ENCODE measurements at places on chromosomes 11 and 22.

DNA sequence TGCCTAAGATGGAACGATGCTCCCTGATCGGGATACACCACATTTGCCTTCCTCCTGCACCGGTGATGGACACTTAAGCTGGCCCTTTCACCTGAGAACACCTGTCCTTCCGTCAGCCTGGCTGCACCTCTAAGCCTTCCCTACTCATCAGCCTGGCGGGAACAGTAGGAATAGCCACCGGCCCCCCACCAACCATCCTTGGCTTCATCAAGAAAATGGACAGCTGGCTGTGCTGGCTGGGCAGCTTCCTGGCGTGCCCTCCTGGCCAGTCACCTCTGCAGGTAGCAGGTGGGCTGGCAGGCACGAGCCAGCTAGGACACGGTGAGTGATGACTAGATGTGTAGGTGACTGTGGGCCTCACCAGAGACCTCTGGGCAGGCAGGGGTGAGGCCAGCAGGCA is 142.8 kb downstream of the CTTN start:
- DNase-seq = no peak

GRCh38 chr11:67119585-67120391 is 725 bp downstream of the KDM2A start:
- no peak for DNase-seq

DNA sequence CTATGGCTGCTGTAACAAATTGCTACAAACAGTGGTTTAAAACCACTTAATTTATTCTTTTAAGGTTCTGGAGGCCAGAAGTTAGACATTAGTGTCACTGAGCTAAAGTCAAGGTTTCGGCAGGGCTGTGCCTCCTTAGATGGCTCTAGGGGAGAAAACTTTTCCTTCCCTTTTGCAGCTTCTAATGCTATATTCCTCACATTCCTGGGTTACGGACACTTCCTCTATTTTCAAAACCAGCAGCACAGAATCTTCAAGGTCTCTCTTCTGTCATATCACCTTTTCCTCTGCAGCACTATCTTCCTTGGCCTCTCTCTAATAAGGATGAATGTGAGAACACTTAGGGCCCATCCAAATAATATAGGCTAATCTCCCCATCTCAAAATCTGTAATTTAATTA is 87.0 kb downstream of the C11orf87 start:
- no peak for DNase-seq

DNA sequence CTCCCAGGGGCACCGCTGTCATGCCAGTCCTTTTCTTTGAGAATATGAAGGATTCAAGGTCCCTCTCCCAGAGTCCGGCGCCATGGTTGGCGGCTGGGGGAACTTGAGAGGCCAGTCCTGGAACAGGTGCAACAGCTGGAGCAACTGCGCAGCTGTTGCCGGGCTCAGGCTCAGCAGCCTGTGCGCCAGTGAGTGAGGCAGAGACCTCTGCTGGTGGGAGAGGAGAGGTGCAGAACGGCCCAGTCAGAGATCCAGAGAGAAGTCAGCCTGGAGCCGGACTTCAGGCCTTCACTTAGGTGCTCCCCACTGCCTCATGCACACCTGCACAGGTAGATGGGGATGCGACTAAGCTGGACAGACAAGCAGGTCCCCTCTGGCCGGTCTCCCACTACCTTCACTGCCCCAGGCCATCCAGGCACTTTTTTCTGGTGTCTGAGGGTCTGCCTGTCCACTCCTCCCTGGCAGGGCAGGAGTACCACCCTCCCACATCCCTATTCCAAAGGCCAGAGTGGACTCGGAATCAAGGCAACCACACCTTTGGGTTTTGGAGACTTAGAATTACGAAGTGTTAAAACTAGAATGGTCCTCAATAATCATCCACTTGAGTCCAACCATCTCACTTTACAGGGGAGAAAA is 4.6 kb downstream of the CHRDL2 start:
- DNase-seq = peak; percentile 42

- no peak for DNase-seq
Observed at GRCh38 chr22:49489821-49490220, 337.9 kb downstream of the BRD1 start.

DNA sequence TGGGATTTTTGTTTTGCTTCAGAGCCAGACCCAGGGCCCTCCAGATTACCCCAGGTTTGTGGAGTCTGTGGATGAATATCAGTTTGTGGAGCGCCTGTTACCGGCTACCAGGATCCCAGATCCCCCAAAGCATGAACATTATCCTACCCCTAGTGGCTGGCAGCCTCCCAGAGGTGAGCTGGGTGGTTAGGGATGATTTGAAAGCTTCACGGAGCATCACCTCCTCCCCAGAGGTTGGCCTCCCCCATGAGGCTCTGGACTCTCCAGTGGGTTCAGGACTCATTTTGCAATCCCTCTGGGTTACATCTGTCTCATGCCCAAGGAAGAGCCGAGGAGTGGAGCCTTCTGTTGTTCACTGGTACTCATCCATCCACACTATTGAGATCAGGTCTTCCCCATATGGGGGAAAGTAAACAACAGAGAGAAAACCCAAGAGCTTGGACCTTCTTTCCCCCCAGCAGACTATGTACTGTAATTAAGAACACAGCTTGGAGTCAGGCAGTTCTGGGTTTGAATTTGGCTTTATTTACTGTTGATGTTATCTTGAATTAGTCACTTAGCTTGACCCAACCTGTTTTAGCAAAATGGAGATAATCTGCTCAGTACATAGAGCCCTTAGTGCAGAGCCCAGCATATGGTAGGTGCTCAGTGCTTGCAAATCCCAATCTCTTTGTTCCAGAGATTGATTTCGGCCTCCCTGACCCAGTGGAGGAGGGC is 2.5 kb downstream of the MRPL49 start:
- DNase-seq = no peak

DNA sequence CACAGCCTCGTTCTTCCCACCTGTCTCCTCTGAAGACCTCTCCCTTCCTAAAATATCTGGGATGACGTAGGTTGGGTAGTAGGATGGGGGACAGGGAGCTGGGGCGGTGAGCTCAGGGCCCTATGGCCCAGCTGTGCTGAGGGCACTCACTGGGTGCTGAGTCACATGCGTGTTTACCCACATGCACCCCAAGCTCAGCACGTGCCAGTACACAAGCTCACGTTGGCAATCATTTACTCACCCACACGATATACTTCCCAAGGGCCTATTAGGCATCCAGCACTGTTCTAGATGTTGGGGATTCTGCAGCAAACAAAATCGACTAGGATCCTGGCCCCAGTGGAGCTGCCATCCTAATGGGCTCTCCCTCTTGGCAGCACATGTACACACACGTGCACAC is 28.7 kb downstream of the ARAP1 start:
- DNase-seq = no peak

GRCh38 chr11:44377121-44377520 is 67.2 kb upstream of the ALX4 start:
- no peak for DNase-seq

DNA sequence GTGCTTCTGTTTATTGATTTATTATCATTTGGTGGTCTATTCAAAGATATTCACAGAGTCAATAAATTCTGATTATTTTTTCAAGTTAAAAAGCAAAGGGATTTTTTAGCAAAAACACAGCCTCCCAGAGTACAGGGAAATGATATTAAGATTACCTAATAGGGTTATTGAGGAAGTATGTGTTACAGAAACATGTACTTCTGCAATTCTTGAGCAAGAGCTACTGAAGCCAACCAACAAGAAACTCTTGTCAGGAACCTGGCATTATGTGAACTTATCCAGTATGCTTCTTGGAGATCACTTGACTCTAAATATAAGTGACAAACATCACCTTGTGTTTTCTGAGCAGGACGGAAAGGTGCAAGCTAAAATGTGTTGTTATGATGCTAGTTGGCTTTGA is 42.0 kb upstream of the CARD18 start:
- no peak for DNase-seq

GRCh38 chr22:23698094-23698493 is 7.3 kb downstream of the RGL4 start:
- no peak for DNase-seq

DNA sequence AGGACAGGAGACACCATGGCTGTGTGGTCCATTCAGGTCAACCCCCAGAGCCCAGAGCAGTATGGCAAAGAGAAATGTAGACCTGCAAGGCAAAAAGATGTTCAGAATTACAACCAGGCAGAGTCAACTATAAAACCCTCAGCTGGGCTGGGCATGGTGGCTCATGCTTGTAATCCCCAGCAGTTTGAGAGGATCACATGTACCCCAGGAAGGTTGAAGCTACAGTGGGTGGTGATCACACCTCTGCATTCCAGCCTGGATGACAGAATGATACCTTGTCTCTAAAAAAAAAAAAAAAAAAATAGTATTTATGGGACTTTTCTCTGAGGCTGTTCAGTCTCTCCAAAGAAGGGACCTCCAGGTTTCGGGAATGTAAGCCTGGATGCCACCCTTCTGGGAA is 18.4 kb upstream of the LDHA start:
- no peak for DNase-seq

DNA sequence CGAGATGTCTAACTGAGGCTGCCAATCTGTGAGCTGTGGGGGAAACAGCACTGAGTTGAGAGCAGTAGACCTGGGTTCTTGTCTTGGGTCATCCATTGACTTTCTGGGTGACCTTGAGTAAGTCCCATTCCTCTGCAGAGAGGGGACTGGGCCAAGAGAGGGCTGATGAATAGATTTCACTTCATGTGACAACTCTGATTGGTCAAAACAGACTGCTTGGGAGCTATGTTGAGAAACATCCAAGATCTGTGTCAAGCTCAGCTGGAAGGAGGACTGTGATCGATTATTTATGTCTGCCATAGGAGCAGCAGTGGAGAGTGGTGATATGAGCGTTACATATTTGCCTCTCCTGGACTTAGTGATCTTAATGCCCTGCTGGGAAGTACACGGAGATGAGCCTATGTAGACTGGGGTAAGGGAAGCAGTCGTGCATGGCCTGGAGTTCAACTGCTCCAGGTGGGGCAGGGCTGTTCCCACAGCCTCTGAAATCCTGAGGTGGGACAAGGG is 47.7 kb downstream of the OTOG start:
- no peak for DNase-seq

GRCh38 chr22:30014244-30014643 is 66.0 kb upstream of the HORMAD2 start:
- DNase-seq = no peak

DNA sequence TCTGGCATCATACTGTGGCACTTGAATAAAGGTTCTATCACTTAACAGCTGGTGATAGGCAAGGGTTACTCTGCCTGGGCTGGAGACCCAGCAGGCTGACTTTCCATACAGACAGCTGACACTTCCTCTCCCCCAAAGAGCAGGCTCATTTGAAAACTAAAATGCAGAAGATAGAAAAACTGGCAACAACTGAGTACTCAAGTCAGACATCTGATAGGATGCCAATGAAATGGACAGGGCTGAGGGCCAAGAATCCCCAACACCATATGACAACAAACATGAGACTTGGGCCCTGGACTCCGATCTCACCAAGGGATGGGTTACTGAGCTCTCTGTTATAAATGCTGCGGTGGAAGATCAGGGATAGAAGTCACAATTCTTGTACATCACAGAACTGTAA is 237.2 kb downstream of the LRRC4C start:
- no peak for DNase-seq

- DNase-seq = no peak
Observed at GRCh38 chr11:103877221-103877620, 159.2 kb upstream of the DDI1 start.

DNA sequence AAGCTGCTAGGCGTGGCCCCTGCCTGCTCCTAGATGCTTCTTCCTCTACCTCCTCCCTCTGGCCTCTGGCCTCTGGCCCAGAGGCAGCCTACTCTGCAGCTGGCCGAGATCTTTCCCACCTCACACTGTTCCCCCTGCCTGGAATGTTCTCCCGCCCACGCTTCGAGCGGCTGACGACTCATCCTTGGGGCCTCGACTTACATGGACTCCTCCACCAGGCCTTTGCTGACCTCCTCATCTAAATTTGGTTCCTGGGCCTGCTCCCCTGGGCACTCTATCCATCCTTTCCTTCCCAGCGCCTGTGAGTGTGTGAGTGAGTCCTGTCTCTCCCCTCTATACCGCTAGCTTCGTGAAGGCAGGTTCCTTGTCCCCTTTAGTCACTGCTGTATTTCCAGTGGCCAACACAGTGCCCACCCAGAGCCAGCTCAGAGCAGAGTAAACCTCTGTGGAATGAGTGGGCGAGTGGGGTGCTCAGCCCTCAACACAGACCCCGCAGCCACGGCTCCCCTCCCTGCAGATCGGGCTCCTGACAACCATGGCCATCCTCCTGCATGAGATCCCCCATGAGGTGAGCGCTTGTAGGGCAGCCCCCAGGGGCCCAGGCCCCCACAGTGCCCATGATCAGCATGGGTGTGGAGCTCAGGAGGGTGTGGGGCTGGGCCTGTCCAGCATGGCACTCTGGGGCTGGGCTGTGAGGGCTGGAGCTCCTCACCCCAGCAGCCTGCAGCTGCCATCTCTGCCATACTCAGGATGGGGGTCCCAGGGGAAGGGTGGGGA is 5.7 kb downstream of the SLC39A13 start:
- DNase-seq = no peak

- no peak for DNase-seq
Observed at GRCh38 chr11:32162906-32163305, 72.0 kb downstream of the RCN1 start.

- DNase-seq = peak; percentile 31
Observed at GRCh38 chr22:23591201-23591791, 11.2 kb upstream of the IGLL1 start.

DNA sequence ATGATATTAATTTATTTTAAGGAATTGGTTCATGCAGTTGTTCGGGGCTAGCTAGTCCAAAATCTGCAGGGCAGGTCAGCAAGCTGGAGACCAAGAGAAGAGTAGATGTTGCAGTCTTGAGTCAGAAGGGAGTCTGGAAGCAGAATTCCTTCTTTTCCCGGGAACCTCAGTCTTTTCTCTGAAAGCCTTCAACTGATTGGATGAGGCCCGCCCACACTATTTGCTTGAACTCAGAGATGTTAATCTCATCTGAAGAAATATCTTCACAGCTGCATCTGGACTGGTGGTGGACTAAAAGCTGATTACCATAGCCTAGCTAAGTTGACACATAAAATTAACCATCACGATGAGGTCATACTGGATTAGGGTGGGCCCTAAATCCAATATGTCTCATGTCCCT is 122.2 kb downstream of the COMMD9 start:
- no peak for DNase-seq

GRCh38 chr22:23419171-23419570 is 160.9 kb downstream of the IGLL1 start:
- DNase-seq = no peak

DNA sequence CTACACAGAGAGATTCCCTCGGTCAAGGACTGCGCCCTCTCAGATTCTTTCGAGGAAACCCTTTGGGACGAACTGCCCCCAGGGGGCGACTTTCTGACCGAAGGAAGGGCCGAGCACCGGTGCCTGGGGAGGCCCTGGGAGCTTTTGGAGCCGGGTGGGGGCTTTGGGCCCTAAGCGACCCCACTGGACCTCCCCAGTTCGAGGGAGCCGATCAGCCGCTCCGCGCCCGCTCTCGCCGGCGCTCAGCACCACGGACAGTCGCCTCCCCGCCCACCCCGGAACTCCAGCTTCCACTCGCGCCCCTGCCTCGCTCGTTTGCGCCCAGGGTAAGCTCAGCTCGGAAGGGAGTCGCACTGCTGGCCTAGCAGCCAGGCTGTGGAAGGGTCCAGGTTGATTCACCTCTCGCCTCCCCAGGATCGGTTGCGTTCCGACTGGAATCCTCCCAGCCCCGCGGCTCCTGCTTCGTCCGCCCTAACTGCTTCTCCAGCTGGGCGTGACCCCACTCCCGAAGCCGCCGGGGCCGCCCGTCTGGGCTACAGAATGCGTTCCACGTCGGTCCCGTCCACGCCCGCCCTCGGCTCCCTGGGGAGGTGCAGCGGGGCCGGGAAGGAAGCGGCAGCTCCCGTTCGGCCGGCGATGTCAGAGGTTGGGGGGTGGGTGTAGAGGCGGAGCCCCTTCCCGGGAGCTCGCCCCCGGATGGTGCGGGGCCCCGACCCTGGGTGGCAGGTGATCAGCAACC is 428 bp downstream of the SCN3B start:
- no peak for DNase-seq

- DNase-seq = no peak
Observed at GRCh38 chr11:100821198-100821597, 134.1 kb downstream of the ARHGAP42 start.

All from CD4-positive, alpha-beta T cell treated with Interleukin-4 for 4 hours (primary cell).